ENCODE measurements at places on chromosomes 6 and 20.

DNA sequence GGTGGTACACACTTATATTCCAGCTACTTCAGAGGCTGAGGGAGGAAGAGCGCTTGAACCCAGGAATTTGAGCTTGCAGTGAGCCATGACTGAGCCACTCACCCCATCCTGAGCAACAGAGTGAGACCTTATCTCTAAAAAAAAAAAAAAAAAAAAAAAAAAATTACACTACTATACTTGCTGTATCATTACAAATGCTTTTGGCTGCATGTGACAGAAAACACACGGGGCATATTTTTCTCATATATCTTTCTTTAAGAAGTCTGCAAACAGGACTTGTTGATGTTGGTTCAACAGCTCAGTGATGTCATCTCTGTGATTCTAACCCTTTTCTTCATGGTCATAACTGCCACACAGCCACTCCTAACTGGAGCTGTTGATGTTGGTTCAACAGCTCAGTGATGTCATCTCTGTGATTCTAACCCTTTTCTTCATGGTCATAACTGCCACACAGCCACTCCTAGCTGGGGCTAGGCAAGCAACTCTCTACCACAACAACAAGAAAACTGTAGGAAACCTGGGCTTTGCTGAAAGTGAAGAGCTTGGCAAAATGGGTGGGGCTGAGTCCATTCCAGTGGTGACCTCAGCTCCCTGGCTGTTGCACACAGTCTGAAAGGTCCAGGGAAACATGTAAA is 19.8 kb downstream of the MTFR2 start:
- DNase-seq = no peak

DNA sequence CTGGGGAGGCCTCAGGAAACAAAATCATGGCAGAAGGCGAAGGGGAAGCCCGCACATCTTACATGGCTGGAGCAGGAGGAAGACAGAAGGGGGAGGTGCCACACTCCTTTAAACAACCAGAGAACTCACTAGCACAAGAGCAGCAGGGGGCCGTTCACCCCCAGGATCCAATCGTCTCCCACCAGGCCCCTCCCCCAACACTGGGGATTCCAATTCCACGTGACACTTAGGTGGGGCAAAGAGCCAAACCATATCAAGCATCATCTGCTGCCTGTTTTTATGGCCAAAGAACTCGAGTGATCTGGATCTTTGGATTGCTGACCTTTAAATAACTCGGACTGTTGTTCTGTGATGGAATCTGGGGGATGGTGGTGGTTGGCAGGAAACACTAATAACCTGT is 28.0 kb downstream of the PNLDC1 start:
- no peak for DNase-seq

DNA sequence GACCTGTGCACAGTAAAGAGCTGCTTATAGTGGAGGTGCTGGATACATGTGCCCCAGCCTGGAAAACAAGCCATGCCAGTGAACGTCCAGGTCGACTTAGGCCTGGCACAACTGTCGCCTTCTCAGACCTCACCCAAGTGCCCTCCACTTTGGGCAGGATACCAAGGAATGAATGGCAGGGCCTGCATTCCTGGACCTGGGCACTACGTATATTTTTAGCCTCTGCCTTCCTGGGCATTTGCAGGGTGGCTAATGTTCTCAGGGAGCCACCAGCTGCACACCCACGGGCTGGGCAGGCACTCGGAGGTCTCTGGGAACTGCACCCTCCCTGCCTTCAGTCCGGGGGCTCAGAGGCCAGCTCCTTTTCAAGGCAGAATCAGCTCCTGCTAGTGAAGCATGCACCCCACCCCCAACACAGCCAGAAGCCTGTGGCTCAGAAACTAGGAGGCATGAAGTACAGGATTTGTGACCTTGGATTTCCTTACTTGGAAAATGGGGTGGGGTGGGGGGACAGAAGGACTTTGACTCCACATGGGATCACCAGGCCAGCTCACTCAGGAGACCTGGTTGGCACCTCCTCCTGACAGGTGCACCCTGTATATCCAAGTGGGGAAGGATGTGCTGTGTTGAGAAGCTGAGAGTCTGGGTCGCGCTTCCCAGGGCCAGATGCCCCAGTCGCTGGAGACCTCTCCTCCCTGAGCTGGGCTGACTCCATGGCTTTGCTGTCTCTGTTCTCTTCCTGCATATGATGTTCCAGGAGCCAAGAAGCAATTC is 2.5 kb upstream of the LSM14B start:
- no peak for DNase-seq

DNA sequence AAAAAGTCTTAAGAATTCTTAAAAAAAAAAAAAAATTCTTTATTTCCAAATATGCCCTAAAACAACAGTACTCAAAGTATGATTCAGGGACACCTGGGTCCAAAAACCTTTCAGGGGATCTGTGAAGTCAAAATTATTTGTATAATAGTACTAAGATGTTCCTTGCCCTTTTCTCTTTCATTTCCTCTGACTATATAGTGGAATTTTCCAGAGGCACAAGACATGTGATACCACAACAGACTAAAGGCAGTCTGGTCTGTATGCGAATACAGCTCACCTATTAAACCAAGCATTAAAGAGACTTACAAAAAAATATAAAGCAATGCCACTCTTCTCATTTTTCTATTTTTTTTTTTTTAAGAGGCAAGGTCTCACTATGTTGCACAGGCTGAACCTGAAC is 15.4 kb downstream of the NOL7 start:
- no peak for DNase-seq

- no peak for DNase-seq
Measured at GRCh38 chr20:24987873-24988835, 4.4 kb downstream of the APMAP start.
